Kidney (tissue), 22 donors: ENCODE measurements at places on chromosomes 7 and 10.

DNA sequence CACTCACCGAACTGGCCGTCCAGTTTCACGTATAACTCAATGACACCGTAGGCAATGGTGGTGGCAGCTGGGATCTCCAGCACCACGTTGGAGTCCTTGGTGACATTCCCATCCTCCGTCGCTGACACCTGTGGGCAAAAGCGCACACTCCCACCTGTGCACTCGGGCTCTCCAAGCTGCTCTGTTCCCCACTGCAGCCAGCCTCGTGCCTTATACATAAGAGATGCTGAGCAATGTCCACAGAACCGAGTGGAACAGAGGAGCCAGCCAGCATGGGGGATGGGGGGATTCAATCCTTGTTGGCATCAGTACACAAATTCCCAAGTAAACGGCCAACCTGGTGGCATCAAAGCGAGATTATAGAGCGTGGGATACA, 40.0 kb downstream of the GSDME start:
- H3K4me3 ChIP-seq, result no peak overlapping the region
- H3K4me1 ChIP-seq, result no peaks in the 10 kb centered on the region
- H3K27me3 ChIP-seq, result no peaks in the 10 kb centered on the region
- no peaks in the 10 kb centered on the region for H3K36me3 ChIP-seq
- DNase-seq, result no peak

GRCh38 chr10:114551636-114551972, 106.5 kb downstream of the ABLIM1 start:
- H3K27me3 ChIP-seq, result no peaks in the 10 kb centered on the region
- DNase-seq, result no peak
- H3K4me1 ChIP-seq, result peaks cover 10% of the 10 kb centered on the region

DNA sequence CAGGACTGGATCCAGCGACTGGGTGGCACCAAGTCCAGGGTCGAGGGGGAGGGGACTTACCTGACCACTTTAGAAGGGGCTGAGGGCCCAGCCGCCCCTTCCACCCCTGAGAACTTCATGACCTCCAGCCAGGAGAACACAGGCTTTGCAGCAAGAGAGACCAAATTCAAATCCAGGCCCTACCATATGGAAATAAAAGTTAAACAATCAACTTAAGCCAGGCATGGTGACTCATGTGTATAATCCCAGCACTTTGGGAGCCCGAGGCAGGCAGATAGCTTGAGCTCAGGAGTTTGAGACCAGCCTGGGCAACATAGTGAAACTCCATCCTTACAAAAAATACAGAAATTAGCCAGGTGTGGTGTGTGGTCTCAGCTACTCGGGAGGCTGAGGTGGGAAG, 61.9 kb downstream of the COL13A1 start:
- H3K4me3 ChIP-seq, result no peak overlapping the region
- H3K27ac ChIP-seq, result no peak overlapping the region
- H3K36me3 ChIP-seq, result no peaks in the 10 kb centered on the region
- DNase-seq, result no peak

GRCh38 chr10:42974693-42975002, 102.2 kb upstream of the RET start:
- no peak overlapping the region for H3K4me3 ChIP-seq
- H3K4me1 ChIP-seq, result no peaks in the 10 kb centered on the region
- no peak overlapping the region for H3K27ac ChIP-seq
- DNase-seq, result no peak
- H3K27me3 ChIP-seq, result no peaks in the 10 kb centered on the region

DNA sequence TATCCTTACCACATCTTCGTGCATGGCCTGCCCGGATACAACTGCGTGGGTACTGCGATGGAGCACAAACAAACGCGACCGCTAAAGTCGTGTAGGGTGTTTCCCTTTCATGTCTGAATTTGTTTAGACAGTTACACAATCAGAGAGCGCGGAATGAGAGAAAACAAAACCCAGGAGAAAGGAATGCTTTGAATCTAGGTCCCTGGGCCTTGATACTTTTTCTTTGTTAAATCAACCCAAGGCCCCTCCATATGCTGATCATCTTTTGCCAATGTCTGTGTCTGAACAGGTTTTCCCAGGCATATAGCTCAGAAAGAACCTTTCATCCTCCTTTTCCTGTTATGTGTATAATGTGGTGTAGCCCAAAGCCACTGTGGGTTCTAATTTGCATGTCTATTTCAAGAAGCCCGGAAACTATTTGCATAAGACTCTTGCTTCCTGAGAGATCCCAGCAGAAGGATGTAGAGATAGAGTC, 145.8 kb downstream of the FRMD4A start:
- H3K27me3 ChIP-seq, result no peaks in the 10 kb centered on the region
- H3K4me1 ChIP-seq, result no peaks in the 10 kb centered on the region
- DNase-seq, result no peak
- H3K27ac ChIP-seq, result no peak overlapping the region

- H3K4me1 ChIP-seq, result no peaks in the 10 kb centered on the region
- no peaks in the 10 kb centered on the region for H3K36me3 ChIP-seq
- DNase-seq, result no peak
- no peak overlapping the region for H3K27ac ChIP-seq
- no peak overlapping the region for H3K4me3 ChIP-seq
Observed at GRCh38 chr7:81280531-81280930, 361.7 kb upstream of the SEMA3C start.
